ENCODE measurements at places on chromosomes 16 and 17.

DNA sequence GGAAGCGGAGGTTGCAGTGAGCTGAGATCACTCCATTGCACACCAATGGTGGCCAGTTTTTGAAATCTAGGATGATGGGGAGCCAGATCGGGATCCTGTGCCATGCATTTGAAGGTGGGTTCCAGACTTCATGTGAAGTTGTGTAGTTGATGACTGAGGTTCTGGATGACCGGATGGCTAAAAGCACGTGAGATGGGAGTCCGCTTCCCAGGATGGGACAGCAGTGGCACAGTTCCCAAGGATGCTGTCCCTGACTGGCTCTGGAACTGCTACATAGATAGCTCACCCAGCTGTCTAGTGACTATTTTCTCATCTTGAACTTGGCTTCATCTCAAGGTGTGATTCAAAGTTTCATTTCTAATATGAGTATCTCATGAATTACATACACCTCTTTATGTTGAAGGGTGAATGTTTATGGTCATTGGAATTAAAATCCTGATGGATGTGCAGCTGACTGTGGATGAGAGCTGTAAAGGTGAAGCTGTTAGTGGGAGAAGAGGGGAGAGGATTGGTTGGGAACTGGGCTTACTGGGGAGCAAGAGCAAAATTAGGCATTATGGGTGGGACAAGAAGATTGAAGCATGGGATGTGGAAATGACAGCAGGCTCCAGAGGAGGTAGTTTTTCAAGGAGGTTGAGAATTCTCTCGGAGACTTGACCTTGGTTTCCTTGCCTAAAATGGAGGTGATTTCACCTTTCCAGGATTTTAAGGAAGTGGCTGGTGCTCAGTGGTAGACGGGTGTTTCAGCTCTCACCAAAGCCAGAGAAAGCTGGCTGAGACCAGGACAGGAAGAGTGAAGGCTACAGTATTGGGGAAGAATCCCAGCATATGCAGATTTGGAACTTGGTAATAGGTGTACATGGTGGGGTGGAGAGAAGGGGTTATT lies 8.2 kb downstream of the TUFM start:
- no peak for DNase-seq

DNA sequence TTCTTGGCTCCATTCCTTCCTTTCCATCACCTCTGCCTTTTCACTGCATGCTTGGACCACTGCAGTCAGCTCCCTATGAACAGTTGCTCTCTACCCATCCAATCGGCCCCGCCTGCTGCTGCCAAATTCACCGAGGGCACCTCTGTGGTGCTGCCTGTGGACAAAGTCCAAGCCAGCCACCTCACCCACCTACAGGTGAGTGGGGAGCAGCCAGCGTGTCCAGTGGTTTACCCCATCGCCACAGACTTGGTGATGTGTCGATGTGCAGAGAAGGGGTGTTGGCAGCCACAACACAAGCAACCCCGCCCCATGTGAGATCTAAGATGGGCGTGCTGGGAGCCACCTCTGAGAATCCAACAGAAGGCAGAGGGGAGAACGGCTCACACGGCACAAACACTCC lies 43.7 kb upstream of the STH start:
- no peak for DNase-seq

- DNase-seq, result no peak
These were observed at the start of gene OTOA for GRCh38 chr16:21663889-21664647. Gene OTOA, plus strand, starts transcription at chr16:21663968. Its CDS starts 14,547 bp downstream, at chr16:21678515.

- no peak for DNase-seq
These were observed 79.8 kb downstream of the ENGASE start for GRCh38 chr17:79154446-79154845.

- DNase-seq, result no peak
These were observed 28.1 kb downstream of the HSBP1 start for GRCh38 chr16:83835586-83836566.

- DNase-seq, result no peak
These were observed 18.0 kb downstream of the XPO6 start for GRCh38 chr16:28193530-28194423.

DNA sequence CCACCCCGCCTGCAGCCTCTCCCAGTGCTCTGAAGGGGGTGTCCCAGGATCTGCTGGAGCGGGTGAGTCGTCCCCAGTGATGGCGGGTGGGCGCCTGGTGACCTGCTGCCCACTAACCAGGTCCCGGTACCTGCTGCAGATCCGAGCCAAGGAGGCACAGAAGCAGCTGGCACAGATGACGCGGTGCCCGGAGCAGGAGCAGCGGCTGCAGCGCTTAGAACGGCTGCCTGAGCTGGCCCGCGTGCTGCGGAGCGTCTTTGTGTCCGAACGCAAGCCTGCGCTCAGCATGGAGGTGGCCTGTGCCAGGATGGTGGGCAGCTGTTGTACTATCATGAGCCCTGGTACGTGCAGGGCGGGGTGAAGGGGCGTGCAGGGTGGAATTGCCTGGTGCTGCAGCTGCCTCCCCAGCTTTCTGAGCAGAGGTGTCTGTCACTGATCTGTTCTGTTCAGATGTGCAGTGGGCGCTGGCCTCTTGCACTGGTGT lies 3.6 kb downstream of the CDT1 start:
- no peak for DNase-seq

DNA sequence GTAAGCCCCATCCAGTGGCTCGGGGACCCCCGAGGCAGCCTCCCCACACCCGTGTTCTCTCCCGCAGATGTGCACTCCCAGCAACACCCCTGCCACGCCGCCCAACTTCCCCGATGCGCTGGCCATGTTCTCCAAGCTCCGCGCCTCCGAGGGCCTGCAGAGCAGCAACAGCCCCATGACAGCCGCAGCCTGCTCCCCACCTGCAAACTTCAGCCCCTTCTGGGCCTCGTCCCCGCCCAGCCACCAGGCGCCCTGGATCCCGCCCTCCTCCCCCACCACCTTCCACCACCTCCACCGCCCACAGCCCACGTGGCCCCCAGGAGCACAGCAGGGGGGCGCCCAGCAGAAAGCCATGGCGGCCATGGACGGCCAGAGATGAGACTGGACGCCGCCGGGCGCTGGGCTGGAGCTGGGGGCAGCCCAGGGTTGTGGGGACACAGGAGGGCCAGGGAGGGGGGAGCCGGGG lies 5.0 kb downstream of the UBALD2 start:
- no peak for DNase-seq

GRCh38 chr17:37488009-37488604 lies 1.6 kb upstream of the DUSP14 start:
- DNase-seq, result peak; percentile 11

DNA sequence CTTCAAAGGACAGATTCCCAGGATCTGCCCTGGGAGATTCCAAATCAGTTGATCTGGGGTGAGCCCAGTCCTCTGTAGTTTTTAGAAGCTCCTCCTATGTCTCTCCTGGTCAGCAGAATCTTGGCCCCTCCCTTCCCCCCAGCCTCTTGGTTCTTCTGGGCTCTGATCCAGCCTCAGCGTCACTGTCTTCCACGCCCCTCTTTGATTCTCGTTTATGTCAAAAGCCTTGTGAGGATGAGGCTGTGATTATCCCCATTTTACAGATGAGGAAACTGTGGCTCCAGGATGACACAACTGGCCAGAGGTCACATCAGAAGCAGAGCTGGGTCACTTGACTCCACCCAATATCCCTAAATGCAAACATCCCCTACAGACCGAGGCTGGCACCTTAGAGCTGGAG lies 840 bp upstream of the CDH5 start:
- no peak for DNase-seq

DNA sequence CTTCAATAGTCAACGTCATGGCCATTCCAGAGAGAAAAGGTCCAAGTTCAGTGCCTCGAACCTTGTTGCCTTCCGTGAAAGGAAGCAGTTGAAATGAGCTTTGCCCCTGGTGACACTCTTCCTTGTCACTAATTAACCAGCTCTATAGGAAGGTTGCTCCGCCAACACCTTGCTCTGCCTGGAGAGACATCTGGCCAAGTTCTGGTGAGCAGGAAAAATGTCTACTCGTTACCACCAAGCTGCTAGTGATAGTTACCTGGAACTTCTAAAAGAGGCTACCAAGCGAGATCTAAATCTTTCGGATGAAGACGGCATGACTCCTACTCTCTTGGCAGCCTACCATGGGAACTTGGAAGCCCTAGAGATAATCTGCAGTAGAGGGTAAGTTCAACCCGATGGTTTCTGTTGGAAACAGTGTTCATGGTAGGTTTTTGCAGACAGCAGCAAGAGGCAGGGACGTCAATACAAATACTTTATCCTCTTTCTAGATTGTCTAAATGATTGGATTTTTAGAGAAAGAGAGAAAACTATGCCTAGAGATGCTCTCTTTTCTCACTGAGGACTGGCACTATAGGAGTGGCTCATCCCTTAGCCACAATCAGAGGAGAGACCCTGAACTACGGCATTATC lies at the start of gene ANKS4B:
Gene ANKS4B (plus strand): TSS at position 179 of the 630 bp plus-strand sequence. CDS start 39 bp downstream, at position 218.
- no peak for DNase-seq

GRCh38 chr17:20189979-20190378 lies 180.8 kb downstream of the SPECC1 start:
- no peak for DNase-seq

DNA sequence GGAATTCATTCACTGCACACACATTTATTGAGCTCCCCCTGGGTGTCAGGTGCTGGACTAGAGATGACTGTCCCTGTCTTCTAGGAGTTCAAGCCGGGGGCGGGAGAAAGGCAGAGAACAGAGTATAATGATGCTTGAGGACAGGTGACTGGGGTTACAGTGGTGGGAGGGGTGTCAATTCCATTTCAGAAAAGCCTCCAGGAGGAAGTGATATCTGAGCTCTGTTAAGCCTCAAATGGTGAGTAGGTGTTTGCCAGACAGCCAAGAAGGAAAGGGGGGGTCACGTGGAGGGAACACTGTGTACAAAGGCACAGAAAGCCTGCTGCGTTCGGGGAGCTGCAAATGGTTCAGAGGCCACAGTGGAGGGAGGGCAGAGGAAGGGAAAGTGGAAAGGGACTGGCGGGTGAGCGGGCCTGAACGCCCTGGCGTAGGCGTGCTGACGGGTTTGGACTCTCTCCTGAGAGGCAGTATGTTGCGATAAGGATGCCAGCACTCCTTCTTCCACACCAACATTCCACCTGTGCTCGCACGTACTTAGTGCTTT lies 9.7 kb upstream of the NXPH3 start:
- no peak for DNase-seq

DNA sequence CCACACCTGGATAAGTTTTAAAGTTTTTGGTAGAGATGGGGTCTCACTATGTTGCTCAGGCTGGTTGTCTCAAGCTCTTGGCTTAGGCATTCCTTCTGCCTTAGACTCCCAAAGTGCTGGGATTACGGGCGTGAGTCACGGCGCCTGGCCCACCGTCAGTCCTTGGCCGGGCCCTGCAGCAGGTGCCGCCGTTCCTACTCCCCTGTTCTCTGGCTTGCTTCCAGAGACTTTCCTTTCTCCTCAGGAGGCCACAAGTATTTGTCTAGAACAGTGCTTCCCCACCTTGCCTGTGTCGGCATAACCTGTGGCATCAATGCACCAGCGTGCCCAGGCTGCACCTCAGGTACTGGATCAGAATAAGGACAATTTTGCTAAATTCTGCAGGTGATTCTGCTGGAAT lies 3.0 kb upstream of the MGAT5B start:
- no peak for DNase-seq

DNA sequence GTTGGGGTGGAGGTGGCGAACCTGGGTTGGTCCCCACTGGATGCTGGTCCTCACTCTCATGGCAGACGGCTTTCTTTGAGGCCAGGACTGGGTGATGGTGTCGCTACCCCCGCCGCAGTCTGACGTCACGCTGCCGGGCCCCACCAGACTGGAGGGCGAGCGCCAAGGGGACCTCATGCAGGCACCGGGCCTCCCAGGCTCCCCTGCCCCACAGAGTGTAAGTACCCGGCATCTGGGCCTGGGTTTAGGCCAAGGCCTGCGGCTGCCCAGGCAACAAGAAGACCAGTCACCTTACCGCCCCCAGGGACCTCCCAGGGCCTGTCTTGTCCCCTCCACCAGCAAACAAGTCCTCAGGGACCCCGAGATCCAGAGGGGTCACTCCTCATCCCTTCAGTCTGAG lies 17.7 kb downstream of the FOXN1 start:
- DNase-seq, result no peak

DNA sequence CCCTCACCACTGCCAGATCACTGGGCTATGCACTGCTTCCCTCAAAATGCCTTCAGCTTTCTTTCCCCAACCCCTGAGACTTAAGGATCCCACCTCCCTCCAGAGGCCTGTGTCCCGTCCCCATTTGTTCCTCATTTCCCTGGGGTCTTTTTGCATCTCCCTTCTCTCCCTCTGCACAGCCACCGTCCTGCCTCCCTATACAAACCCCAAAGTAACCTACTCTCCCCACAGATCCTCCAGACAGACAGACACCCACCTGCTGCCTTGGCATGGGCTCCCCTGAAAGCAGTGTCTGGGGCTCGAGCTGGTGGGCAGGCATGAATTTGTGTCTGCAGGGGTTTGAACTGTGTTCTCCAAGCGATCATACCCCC lies 69.4 kb upstream of the TNRC6C start:
- DNase-seq, result no peak

- no peak for DNase-seq
These were observed 122.5 kb downstream of the XYLT1 start for GRCh38 chr16:17348042-17348783.

DNA sequence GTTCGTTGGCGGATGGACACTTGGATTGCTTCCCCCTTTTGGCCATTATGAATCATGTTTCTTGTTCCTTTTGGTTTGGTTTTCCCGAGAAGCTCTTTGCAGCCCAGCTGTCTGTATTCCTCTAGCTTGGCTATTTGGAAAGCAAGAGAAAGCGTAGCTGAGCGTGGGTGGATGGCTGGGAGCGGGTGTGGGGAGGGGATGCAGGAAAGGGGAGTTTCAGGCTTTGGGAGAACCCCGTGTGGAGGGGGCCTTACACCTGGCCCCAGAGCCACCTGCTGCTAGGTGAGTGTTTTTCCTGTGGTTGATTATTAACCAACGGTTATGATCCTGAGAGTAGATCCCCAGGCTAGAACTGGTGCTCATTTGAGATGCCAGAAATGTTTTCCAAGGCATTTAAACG lies 103.7 kb downstream of the RAP1GAP2 start:
- no peak for DNase-seq

DNA sequence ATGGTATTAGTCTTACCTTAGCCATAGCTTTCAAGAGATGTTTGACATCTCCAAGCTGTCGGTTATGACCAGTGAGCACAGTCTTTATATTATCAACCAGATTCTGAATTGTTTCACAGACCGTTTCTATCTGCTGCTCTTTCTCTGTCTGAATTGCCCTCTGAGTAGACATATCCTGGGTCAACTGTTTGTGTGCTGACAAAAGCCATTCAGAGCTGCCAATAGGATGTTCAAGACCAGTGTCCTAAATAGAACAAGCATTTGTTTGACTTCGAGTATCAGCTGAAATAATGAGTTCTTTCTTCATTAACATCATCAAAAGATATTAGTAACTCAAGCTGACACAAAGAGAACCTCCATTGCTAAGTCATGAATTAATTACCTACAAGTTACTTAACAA lies 14.9 kb upstream of the ARL6IP1 start:
- DNase-seq, result no peak

GRCh38 chr17:49063652-49064051 lies 66.5 kb downstream of the IGF2BP1 start:
- DNase-seq, result no peak

GRCh38 chr17:76142039-76142584 lies 1.1 kb upstream of the FOXJ1 start:
- no peak for DNase-seq

Measured in NCI-H1092 (cell line).